H54 (cell line): ENCODE measurements at places on chromosomes 3 and 15.

DNA sequence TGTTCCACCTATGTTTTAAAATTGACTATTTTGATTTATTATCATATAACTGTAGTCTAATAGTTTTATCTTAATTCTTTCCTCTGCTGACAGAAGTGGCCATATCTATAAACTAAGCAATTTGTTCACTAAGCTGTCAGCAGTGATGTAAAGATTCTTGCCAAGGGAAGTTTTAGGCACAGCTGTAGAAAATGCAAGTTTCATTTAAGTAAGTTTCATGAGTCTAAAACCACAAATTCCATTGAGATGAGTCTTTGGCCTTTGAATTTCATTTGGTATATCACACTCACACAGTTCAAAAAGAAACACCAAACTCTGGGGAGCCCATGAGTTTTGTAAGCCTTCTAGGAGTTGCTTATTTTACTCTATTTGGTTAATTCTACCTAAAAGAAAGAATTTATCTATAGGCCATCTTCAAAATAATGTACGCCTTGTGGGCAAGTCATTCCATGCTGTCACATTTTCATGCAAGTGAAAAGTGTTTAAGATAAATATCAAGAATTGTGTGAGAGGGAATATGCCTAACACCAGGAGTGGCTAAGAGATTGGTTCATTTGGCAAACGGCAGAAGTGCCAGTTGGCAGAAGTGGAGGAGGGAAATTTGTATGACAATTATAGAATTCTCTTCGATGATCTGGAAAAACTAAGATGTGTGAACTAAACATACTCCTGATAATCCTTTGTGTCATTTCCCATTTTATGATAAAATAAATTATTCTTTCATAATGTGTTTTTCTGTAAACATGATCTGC is 292.9 kb downstream of the ZIC4 start:
- no peak for DNase-seq

DNA sequence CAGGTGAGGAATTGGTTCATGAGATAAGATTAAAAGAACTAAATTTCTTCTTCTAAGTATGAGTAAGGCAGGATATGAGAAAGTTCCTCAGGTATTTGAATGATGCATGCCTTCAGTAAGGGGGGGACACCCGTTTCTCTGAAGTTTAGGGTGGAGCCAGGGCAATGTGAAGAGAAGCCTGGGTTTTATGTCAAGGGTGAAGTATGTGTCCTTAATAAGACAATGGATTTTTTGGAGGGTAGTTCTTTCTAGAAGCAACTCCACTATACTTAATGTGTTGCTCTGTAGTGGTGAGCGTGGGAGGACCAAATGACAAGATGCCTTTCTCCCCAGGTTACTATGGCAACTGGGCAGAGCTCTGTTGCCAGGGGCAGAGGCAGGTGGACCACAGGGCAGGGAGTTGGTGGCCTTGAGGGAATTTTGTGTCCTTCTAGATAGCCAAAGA is 44.0 kb downstream of the PHLDB2 start:
- DNase-seq = peak; percentile 30

DNA sequence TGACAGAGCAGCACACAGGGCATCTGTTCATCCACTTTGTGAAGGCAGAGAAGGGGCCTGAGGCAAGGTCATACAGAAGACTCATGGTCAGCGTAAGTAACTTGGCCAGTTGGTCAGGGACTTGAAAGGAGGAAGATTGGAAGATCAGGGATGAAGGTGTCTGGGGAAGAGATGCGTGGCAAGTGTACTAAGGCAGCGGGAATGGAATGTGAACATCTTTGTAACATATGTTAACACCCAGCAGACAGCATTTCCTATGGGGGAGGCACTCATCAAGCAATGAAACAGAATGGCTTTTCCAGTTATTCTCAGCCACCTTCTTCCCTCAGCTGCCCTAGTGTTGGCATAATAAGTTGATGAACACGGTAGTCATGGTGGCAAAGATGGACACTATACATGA is 7.8 kb upstream of the RFC4 start:
- DNase-seq = no peak

DNA sequence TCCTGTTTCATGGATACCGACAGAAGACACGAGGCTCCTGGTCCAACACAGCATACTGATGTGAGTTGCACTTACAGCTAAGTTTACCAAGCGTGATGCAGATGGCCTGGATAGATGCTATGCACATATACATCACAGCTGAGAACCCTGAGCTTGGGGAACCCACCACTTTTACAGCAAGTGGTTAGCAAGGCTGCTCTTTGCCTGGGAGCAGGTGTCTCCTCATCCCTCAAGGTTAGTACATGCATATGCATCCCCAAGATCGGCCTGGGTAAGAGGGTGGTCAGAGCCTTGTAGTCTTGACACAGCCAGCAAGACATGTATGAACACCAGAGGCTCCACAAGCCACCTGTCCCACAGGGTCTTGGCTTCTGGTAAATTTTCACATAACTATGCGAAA is 28.3 kb downstream of the LRRC2 start:
- no peak for DNase-seq

- no peak for DNase-seq
Measured at GRCh38 chr3:129950318-129951046, 24.0 kb upstream of the TRH start.

DNA sequence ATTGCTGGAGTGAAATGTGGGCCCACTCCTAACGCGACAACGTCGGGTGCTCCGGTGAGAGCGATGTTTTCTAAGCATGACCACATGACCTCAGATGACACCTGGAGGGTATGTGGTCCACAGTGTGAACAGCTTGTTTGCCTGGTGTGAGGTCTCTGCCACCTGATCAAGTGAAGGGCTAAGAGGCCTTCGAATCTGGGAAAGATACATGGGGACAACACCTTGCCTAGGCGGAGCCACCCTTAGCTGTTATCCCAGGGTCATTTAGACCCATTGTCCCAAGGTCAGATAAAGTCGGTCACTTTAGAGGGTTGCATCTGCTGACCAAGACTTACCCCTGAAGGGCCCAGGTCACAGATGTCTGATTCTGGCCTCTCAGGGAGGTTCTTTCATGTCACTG is 34.9 kb upstream of the ALDH1A3 start:
- DNase-seq = no peak

DNA sequence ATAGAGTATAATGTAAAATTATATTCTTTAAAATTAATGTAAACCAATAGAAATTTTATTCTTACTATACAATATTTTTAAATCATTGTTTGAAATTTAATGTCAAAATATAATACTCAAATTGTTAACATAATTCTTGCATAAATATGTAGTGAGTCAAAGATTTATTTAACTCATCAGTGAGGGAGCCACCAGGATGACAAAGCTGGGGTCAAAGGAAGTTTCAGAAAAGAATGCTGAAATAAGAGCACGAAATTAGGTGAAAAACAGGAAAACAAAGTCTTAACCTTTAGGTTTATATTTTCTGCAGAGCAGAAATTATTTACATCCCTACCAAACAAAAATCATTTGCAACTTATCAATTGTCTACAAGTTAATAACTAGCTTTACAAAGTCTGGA is 74.1 kb downstream of the DIPK2A start:
- no peak for DNase-seq

DNA sequence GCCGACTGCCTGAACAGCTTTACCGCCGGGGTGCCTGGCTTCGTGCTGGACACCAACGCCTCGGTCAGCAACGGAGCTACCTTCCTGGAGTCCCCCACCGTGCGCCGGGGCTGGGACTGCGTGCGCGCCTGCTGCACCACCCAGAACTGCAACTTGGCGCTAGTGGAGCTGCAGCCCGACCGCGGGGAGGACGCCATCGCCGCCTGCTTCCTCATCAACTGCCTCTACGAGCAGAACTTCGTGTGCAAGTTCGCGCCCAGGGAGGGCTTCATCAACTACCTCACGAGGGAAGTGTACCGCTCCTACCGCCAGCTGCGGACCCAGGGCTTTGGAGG is 815 bp downstream of the SPINT1 start:
- DNase-seq = no peak
